ENCODE measurements at places on chromosomes 2 and 18. TPM values are rescaled to one million over a fixed set of nuclear protein-coding genes. Genes with fewer than 3 reads are reported as not detected.
A peak's percentile ranks its signal among the peaks of the same experiment; 100 is the strongest.

The ATOH8 gene
- total RNA-seq: 8.3 TPM

GRCh38 chr2:203418271-203418670 lies 90.1 kb downstream of the ABI2 start:
- peak; percentile 59 for DNase-seq

DNA sequence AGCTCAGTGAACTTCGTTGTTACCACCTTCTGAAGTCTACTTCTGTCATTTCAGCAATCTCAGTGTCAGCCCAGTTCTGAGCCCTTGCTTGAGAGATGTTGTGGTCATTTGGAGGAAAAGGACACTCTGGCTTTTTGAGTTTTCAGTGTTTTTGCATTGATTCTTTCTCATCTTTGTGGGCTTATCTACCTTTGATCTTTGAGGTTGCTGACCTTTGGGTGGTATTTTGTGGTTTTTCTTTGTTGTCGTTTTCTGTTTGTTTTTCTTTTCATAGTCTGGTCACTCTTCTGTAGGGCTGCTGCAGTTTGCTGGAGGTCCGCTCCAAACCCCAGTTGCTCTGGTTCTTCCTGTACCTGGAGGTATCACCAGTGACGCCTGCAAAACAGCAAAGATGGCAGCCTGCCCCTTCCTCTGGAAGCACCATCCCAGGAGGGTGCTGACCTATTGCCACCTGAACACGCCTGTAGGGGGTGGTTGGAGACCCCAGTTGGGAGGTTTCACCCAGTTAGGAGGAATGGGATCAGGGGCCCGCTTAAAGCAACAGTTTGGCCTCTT lies 74.7 kb downstream of the EPC2 start:
- DNase-seq: no peak

DNA sequence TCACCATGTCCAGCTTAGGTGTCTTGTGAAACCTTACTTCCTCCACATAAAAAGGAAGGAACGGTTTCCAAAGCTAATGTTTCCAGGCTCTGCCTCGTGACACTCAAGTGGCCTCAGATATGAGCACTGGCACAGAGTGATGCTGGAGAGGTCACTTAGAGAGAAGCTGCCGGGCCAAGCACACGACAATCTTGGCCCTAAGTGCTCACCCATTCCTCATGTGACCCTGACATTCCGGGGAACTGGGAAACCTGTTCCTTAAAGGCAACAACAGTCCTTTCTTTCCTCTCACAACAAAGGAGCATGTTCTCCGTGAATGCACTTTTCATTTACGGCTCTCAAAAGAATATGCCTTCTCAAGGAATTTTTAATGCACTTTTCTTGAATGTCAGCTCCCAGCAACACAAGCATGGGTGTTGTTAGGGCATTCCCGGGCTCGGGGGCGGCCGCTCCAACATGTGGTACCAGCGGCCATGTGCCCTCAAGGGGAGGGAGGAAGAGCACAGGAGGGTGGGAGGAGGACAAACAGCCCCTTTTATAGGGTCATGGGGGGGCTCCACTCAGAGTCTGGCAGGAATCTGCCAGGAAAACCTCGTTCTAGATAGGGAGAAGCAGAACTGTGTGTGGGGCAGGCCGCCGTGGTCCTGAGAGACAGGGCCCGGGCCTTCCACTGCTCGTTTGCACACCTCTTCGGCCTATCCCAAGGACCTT lies 118.6 kb downstream of the MBP start:
- DNase-seq: no peak

GRCh38 chr2:240775905-240776304 lies 44.1 kb downstream of the KIF1A start:
- no peak for DNase-seq

GRCh38 chr18:65632236-65632635 lies 118.6 kb upstream of the CDH7 start:
- DNase-seq: no peak

GRCh38 chr18:46700066-46700824 lies 43.2 kb upstream of the LOXHD1 start:
- DNase-seq: no peak

GRCh38 chr2:45889053-45889452 lies 237.6 kb downstream of the PRKCE start:
- DNase-seq: no peak

DNA sequence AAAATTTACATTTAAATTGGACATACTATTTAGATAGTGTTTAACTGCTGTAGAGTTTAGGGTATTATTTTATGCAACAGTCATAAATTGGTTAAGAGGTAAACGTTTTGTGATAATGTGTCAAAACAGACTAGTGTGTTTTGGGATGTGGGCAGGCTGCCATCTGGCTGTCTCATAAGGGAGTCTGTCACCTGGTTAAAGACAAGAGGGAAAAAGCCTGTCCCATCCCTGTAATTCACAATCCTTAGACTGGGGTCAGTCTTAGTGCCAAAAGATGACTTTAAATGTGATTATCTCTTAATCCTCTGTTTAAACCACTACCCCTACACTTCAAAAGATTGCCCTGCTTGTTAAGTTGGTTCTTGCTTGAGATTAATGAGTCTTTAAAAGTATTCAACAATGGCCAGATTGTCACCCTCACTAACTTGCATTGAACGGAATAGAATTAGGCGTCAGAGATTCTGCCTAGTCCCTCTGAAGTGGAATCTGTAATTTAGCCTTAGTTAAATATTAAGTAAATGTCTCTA lies 59.2 kb downstream of the SGPP2 start:
- no peak for DNase-seq

The ARHGAP25 gene
- total RNA-seq: not detected

DNA sequence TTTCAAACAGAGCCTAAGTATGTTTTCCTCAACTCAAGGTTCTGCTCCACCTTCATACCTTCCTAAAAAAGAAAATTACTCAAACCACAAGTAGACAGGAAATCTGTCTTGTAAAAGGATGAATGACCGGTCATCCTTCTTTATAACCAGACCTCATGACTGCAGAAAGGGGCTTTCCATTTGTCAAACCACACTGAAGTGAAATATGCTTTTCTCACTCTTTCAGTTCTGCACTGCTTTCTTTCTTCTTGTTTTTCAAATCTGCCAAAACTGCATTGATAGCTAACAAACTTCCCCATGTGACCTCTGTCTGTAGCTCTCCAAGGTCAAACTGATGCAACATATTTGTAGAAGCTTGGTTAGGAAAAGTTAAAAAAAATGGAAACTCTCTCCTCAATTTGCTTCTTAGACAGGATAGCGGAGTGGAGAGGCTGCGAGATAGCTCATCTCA lies 308.9 kb upstream of the CCDC68 start:
- DNase-seq: no peak

DNA sequence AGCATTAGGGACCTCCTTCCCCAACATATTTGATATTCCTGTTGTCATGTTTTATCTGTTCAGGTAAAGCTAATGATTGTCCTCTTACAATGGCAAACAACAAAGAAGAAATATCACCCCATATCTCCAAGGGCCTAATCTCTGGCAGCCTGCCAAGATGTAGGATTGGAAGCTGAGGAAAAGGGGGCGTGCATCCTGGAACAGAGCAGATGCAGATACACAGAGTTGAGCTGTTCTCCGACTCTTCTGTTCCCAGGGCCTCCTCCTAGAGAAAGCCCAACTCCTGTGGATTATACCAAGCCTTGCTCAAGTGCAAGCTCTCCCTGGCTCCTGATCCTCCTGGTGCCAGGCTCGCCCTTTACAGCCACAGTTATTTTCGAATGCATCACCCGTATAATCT lies 35.2 kb upstream of the CD207 start:
- no peak for DNase-seq

The COLEC12 gene
- total RNA-seq: 2.7 TPM

GRCh38 chr2:102065675-102066252 lies 74.0 kb downstream of the IL1R2 start:
- DNase-seq: peak; percentile 71

- DNase-seq: no peak
Measured at GRCh38 chr2:65701191-65701590, 268.8 kb upstream of the SPRED2 start.

- DNase-seq: peak; percentile 15
Measured at GRCh38 chr2:23460228-23460627, 75.2 kb downstream of the KLHL29 start.

DNA sequence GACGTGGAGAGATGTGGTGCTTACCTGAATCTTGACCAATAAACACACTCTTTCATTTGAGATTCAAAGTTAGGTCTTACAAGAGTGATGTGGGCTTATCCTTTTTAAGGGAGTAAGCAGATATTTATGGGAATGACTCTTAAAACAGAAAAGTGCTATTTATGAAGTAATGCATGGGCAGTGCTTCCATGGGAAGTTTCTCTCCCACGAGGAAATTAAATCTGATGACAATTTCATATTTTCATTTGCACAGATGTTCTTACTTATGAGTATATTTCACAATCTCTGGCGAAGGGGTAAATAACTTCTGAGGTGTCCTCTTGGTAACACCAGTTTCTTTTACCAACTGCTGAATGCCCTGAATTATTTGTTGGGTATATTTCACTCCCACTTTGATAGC lies 21.0 kb downstream of the PNPT1 start:
- no peak for DNase-seq

The INPP1 gene
- total RNA-seq: 19.6 TPM

- DNase-seq: no peak
Measured at GRCh38 chr18:60146220-60146960, 226.2 kb downstream of the MC4R start.

The ANO7 gene
- total RNA-seq: not detected

The EFR3B gene
- total RNA-seq: 0.26 TPM

DNA sequence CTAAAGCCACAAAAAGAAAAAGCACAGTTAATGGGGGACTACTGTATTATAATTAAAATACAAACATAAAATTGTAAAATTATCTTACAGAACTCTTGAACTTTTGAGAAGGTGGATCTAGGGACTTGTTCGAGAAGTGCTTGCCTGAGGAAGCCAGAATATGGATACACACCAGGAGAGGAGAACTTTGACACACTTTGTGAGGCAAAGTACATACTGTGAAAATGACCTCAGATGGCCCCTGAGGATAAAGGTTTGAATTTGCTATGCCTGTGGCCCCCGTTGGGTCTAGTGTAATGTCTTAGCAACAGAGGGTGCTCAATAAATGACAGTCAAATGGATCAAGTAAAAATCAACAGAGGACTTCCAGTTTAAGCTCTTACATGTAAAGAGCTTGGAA lies 148.2 kb upstream of the CYP1B1 start:
- no peak for DNase-seq

GRCh38 chr18:57839942-57840381 lies 36.8 kb upstream of the ATP8B1 start:
- peak; percentile 14 for DNase-seq

The PSMA8 gene
- not detected for total RNA-seq

DNA sequence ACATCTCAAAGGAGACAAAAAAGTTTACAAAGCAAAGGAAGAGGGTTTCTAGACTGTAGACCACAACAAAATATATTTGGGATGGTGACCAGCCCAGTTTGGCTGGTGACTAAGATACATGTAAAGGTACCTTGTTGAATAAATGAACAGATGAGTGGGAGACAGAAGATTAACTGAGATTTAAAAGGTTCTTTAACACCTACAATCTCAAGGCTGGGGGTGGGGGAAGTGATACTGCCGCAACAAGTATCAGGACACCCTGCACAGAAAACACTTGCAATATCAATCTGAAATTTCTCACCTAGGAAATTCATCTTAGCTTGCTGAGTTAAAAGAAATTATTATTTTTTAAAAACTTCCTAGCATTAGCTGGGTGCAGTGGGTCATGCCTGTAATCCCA lies 8.3 kb downstream of the RNF149 start:
- no peak for DNase-seq

- DNase-seq: no peak
Measured at GRCh38 chr2:239399433-239399920, 1.3 kb downstream of the HDAC4 start.

DNA sequence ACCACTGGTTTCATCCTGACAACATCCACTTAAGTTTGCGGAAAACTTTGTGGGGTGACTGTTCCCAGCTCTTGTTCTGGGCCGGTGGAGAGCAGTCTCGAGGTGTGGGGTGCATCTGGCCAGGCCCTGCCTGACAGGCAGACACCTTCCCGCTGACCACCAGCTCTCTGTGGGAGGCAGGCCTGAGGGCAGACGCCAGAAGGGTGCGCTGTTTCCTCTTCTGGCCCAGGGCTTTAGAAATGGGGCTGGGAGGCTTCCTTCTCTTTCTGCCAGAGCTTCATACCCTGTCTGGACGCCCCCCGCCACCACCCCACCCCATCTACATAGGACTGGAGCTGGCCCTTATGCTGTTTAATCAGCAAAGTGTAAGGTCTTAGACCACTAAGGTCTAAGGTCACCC lies 263.8 kb downstream of the LOXHD1 start:
- no peak for DNase-seq

DNA sequence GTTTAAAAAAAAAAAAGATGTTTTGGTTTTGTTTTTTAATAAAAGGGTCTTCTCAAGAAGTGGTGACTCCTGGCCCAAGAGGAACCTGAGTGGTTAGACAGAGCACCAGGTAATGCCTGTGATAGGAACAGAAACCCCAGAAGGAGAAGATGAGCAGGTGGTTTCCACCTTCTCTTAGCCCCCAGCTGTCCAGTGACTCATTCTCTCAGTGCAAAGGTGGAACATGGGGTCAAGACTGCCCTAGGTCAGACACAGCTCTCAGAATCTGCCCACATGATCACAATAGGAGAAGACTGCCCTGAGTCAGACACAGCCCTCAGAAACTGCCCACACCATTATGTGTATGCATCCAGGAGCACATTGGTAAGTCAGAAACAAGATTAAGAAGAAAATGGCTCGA lies 61.8 kb downstream of the TBC1D8 start:
- no peak for DNase-seq

DNA sequence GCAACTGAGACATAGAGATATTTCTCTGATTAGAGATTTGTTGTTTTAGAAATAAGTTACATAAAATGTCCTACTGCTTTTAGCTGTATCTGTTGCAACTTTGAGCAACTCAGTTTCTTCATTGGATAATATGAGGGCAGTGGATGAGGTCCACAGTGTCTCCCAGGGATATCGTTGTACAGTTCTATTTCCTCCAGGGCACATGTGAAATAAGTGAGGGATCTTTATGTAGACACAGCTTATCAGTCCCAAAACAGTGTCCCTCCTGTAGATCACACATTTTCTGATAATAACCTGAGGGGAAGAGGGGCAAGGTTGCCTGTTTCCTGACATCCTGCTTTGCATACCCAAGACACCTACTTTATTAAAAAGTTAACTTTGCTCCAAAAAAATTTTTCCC lies 1231.2 kb upstream of the ZEB2 start:
- no peak for DNase-seq

The CLEC4F gene
- total RNA-seq: not detected

The NYAP2 gene
- total RNA-seq: not detected

- DNase-seq: no peak
Measured at GRCh38 chr2:215743066-215743465, 270.3 kb downstream of the MREG start.

GRCh38 chr2:115543024-115543423 lies 1100.6 kb downstream of the DPP10 start:
- DNase-seq: no peak

Measured in myocyte (in vitro differentiated cells).